Bone marrow (tissue), 2 donors: ENCODE measurements at places on chromosomes 2 and 18.

GRCh38 chr2:136162438-136162837, 44.5 kb upstream of the CXCR4 start:
- no peak for DNase-seq

DNA sequence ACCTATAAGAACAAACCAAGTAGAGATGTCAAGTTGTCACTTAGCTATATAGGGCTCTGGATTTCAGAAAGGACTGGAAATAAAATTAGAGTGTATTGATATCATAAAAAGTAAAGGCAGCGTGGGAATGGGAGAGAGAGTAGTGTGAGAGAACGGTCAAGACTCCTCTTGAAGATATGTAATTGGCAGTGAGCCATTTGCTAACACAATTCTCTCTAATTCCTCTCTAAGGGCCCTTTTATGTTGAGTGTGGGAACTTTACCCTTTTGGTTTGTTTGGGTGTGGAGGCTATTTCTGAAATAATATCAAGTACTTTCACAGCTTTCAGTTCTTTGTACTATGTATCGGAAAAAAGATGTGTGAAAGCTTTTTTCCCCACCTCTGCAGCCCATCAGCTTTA, 196.8 kb downstream of the LRRTM4 start:
- no peak for DNase-seq

GRCh38 chr2:235850771-235851551, 317.2 kb downstream of the GBX2 start:
- no peak for DNase-seq

DNA sequence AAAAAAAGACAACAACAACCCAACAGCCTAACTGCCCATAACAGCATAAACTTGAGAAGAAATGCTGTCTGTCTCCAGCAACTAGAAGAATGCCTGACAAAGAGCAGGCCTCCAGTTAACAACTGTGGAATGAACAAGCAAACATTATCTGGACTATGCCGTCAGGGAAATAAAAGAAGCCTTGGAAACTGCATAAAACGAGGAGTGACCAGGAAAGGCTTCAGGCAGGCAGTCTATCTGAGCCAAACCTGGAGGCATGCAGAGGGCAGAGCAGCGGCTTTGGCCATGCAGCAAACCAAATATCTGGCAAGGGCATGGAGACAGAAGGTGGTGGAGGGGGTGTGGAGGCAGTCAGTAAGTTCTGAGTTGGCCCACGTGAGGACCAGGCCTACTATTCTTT, 11.1 kb downstream of the HES6 start:
- no peak for DNase-seq

DNA sequence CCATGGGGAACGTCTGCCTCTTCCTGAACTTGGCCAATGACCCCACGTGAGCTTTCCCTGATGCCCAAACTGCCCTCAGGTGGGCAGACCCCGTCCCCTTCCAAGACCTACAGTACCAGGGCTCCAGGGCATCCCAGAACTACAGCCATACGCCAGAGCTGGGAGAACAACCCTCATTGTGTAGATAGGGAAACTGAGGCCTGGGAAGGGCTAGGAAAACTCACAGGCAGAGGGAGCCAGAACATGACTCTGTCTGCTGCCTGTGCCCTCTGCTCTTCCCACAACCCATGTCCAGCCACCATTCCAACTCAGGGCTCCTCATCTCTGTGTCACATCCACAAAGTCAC, 16.8 kb upstream of the ANKRD53 start:
- no peak for DNase-seq

GRCh38 chr2:207558079-207558491, 28.3 kb downstream of the CREB1 start:
- DNase-seq = no peak
